ENCODE measurements at places on chromosomes 3 and 15.

DNA sequence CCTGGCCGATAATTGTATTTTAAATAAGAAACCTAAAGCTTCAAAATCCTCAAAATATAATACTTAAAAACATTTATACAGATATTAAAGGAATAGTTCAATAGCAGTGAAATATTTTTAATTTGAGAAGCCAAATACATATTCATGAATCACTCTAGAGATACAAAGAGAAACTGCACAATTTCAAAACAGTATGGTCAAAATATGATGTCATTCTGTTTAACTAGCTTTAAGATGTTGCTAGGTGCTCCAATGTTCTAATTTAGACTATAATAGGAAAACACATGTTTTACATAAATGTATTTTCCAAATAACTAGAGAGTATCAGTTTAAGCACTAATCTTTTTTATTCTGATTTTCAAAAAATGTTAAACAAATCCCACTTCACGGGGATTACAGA, 10.3 kb upstream of the NRROS start:
- DNase-seq: no peak

GRCh38 chr3:53252096-53252946, 3.5 kb downstream of the TKT start:
- no peak for DNase-seq

DNA sequence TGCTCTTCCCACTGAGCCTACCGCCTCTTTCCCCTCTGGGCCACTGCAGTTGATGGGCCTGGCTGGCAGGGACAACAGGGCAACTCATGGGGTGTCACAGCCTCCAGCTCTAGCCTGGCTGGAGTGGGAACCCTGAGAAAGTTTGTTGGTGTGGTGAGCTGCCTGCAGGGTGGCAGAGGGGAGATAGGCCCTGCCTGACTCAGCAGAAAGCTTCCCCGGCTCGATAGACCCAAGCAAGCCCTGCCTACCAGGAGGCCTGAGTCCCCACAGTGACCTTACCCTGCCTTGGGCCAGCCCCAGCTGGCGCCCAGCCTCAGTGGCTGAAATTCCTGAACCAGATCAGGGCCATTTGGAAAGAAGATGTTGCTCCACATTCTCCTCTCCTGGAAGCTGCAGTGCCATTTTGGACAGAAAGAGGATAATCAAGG, 29.4 kb downstream of the ABTB1 start:
- no peak for DNase-seq

GRCh38 chr15:63145426-63145825, 11.9 kb downstream of the RPS27L start:
- DNase-seq: no peak

GRCh38 chr3:185655426-185656320, 69.6 kb downstream of the SENP2 start:
- no peak for DNase-seq

DNA sequence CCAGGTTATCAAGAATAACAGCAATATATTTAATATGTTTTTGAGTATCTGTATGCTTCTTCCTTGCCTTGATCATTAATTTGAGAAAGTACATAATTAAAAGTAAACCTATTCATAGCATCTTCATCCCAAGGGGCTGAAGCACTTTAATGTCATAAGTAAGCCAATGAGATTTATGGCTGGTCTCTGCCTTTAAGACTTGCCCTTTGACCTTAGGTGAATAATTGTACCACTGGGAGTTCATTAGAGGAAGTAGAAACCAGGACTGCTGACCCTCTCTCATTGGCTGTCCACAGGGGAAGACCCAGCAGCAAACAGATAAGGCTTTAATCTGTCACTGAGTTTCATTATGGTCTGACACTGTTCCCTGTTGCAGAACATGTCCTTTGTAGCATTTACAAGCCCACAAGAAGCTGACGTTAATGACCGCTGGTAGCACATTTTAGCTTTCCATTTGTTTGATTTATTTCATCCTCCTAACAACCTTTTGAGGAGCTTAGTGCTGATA, 16.3 kb upstream of the ERC2 start:
- no peak for DNase-seq

DNA sequence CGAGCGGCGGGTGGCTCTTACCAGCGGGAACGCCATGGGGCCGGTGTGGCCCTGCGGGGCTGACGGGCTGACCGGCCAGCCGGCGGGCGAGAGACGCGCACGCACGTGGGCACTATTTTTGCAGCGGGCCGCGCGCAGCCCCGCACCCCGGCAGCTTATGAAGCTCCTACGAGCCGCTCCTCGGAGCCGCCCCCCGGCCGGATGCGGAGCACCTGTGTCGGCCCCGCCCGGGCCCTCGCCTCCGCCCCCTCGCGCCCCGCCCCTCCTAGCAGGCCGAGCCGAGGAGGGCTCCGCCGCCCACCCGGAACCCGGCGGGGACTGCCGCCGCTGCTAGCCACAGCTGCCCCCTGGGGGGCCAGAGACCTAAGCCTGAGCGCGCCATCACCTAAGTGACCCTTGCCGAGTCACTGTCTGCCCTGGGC, 683 bp upstream of the CPEB1 start:
- DNase-seq: no peak

GRCh38 chr15:68434021-68434420, 2.1 kb upstream of the ITGA11 start:
- DNase-seq: no peak

GRCh38 chr3:51955893-51956770, 951 bp downstream of the GPR62 start:
- DNase-seq: no peak

- no peak for DNase-seq
Measured at GRCh38 chr3:4394048-4394447, 73.0 kb downstream of the SUMF1 start.

DNA sequence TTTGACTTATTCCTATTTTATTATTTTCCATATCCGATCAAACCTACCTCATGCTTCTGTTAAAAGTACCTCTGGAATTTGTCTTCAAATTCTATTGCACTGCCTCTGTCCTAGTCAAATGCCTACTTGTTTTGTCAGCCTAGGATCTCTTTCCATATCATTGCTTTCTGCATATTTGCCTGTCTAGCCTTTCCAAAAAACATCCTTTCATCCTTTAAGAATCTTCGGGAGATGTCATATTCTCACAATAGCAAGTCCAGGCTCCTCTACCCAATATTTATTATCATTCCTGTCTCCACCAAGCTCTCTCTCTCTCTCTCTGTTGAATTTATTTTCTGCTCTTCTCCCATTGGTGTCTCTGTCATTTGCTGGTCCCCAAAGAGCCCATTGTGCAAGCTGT, 80.1 kb downstream of the LRRC28 start:
- DNase-seq: no peak

- no peak for DNase-seq
Measured at GRCh38 chr15:36356466-36356865, 223.0 kb upstream of the CDIN1 start.

- no peak for DNase-seq
Measured at GRCh38 chr3:187765342-187765741, 20.1 kb upstream of the BCL6 start.

DNA sequence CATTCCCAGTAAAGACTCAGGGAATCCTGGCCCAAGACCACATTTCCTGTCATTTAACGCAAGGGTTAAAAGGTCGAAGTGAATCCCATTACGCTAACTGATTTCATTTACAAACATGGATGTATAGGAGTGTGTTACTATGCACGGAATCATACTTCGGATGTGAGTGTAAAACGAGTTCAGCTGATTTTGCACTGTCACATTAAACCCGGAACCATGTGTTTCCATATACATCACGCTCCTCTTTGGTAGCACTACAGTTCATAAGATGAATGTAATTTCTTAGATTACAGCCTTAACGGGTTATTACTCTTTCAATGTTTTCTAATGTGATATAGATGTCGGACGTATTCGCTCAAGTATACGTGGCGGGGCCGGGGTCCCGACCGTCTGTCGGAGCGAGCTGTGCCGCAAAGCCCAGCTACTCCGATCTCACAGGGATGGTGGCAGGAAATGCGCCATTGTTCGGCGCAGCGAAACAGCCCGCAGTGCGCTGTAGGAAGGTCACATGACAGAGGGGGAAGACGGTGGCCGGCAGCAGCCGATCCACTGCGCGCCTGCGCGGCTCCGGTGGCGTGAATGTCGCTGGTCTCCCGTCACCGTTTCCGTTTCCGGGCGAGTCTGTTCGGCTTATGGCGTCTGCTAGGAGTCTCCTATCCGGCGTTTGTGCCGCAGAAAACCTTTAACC, 97.3 kb downstream of the NPAP1 start:
- peak; percentile 49 for DNase-seq

DNA sequence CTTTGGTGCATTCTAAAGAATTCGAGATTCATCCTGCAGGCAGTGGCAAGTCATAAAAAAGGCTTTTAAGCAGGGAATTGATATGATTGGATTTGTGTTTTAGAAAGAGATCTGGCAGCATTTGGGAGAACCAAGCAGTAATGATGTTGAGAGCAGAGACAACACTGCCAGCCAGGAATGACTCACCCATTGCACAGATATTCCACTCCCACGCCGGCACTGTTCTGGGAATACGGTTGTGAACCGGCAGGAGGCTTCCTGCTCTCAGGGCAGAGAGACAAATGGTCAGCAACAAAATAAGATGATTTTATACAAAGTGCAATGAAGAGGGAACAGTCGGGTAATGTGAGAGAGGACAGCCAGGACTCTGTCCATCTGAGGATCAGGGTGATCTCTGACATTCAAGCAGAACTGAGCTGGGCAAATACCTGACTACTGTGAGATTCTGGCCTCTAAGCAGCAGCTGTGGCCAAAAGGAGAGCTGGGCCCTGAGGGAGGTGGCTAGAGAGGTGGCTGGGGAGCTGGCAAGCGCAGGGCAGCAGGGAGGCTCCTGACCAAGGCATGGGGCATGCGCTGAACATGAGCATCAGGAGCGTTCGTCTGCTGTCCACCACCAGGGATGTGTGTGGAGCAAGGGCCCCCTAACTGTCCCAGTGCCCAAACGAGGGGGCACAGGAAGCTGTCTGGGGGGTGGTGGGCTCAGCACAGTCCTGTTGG, 56.1 kb upstream of the PLXNA1 start:
- no peak for DNase-seq

GRCh38 chr15:66241087-66241907, 12.3 kb downstream of the MEGF11 start:
- no peak for DNase-seq

- no peak for DNase-seq
Measured at GRCh38 chr3:173301647-173302046, 95.9 kb upstream of the NLGN1 start.

DNA sequence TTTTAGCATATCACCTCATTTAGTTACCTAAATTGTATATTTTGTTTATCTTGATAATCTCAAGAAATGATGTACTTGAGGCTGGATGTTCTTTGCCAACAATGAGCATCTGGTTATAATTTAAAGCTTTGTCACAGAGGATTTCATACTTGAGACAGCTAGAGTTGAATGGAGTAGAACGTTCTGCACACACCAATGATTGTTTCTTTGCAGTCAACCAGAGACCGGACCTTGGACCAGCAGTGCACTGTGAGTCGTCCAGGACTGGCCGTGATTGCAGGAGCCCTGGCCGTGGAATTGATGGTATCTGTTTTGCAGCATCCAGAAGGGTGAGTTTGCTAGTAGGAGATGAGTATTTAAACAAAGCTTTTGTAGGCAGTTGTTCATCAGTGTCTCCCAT, 90.4 kb downstream of the ATG7 start:
- DNase-seq: no peak

- no peak for DNase-seq
Measured at GRCh38 chr3:81048058-81048665, 713.3 kb downstream of the GBE1 start.

- DNase-seq: no peak
Measured at GRCh38 chr3:45084820-45085816, 59.0 kb downstream of the CLEC3B start.

- no peak for DNase-seq
Measured at GRCh38 chr3:126076140-126076539, 7.8 kb downstream of the SLC41A3 start.

DNA sequence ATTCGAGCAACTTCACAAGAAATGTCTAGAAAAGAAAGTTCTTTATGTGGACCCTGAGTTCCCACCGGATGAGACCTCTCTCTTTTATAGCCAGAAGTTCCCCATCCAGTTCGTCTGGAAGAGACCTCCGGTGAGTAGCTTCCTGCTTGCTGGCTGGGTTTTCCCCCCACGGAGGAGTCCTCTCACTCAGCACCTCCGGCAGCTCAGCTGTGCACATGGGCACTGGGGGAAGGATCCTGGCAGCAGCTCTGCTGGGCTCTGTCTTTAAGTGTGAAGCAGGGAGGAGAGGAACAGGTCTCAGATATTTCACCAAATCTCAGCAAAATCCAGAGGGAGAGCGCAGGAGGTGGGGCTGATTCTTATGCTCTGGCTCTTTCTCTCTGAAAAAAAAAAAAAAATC, 684 bp downstream of the CAPN3 start:
- no peak for DNase-seq

GRCh38 chr3:175222356-175222755, 363.2 kb downstream of the NAALADL2 start:
- no peak for DNase-seq

DNA sequence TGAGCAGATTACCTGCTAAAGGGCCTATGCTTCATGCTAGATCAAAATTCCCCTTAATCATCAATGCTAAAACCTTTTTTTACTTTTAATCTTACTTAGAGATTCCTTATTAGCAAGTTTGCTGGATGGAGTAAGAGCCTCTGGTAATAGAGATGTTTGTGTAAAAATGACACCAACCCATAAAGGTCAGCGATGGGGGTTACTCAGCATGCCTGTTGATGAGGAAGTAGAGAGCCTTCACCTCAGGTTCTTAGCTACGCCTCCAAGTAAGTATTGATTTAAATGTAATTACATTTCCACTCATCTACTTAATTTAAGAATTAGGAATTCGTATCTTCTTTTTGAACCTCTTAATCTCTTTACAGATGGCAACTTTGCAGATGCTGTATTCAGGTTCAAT, 38.8 kb downstream of the DNAJC13 start:
- DNase-seq: no peak

- no peak for DNase-seq
Measured at GRCh38 chr15:76098685-76099084, 38.9 kb downstream of the TMEM266 start.

- no peak for DNase-seq
Measured at GRCh38 chr3:79467721-79468120, 300.1 kb downstream of the ROBO1 start.

- no peak for DNase-seq
Measured at GRCh38 chr3:65655061-65655460, 383.7 kb downstream of the MAGI1 start.

GRCh38 chr3:61666615-61667330, 105.4 kb downstream of the PTPRG start:
- no peak for DNase-seq

GRCh38 chr3:169948559-169949448, 17.8 kb upstream of the SEC62 start:
- DNase-seq: no peak

GRCh38 chr15:78313383-78313782, 14.0 kb upstream of the SKIC8 start:
- no peak for DNase-seq

- DNase-seq: no peak
Measured at GRCh38 chr3:37887062-37887461, 25.4 kb downstream of the CTDSPL start.

- DNase-seq: peak; percentile 67
Measured at GRCh38 chr3:151146071-151146730, 56.8 kb downstream of the GPR171 start.

GRCh38 chr3:100603469-100603868, 5.9 kb upstream of the ADGRG7 start:
- no peak for DNase-seq

- no peak for DNase-seq
Measured at GRCh38 chr15:99406716-99407487, 155.6 kb downstream of the LRRC28 start.

GRCh38 chr3:73716418-73716817, 91.7 kb upstream of the PDZRN3 start:
- no peak for DNase-seq
